Activated naive CD8-positive, alpha-beta T cell treated with anti-CD3 and anti-CD28 coated beads, Interleukin-2, amount 10 ng/mL, durations not matched to agents 7 days and 5 days (primary cell): ENCODE measurements at places on chromosomes 5 and 9. TPM values are rescaled to one million over a fixed set of nuclear protein-coding genes. Genes with fewer than 3 reads are reported as not detected.

GRCh38 chr9:131349881-131350563, 43.9 kb upstream of the PRRC2B start:
- DNase-seq = peak; percentile 90
- peaks cover 4% of the 10 kb centered on the region for H3K27me3 ChIP-seq
- peak overlapping the region; percentile 47 for H3K4me3 ChIP-seq
- no peaks in the 10 kb centered on the region for H3K36me3 ChIP-seq

GRCh38 chr9:84600739-84601138, 68.8 kb upstream of the NTRK2 start:
- H3K4me3 ChIP-seq = no peak overlapping the region
- no peak overlapping the region for H3K27ac ChIP-seq
- no peak for DNase-seq
- no peaks in the 10 kb centered on the region for H3K27me3 ChIP-seq
- H3K36me3 ChIP-seq = no peaks in the 10 kb centered on the region

DNA sequence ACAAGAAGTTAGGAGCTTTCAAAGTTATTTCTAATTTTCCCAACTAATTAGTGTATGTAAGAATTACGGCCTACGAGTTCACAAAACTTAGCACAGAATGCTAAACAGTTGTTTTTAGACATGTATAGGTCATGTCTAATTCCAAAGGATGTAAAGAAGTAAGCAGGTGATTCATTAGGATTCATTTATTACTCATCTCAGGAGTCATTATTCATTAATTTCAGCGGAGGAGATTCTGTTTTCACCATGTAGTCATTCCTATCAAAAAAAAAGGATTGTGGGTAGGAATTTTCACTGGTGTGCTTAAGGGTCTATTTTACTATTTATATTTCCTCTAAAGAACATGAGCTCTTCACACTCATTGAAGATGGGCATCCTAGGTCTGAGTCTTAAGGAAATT, 532.2 kb downstream of the ACTL7B start:
- no peaks in the 10 kb centered on the region for H3K4me1 ChIP-seq
- no peaks in the 10 kb centered on the region for H3K27me3 ChIP-seq
- no peak for DNase-seq
- no peak overlapping the region for H3K27ac ChIP-seq
- no peak overlapping the region for H3K4me3 ChIP-seq

- peak overlapping the region; percentile 26 for H3K4me3 ChIP-seq
- DNase-seq = peak; percentile 76
- H3K4me1 ChIP-seq = peaks cover 49% of the 10 kb centered on the region
- H3K27me3 ChIP-seq = peaks cover 2% of the 10 kb centered on the region
- peak overlapping the region; percentile 73 for H3K27ac ChIP-seq
- H3K36me3 ChIP-seq = peaks cover 11% of the 10 kb centered on the region
Observed at GRCh38 chr9:115013998-115014397, 83.6 kb upstream of the TNFSF8 start.

- no peak overlapping the region for H3K27ac ChIP-seq
- H3K36me3 ChIP-seq = no peaks in the 10 kb centered on the region
- DNase-seq = no peak
Observed at GRCh38 chr5:96297867-96298266, 135.2 kb downstream of the PCSK1 start.

DNA sequence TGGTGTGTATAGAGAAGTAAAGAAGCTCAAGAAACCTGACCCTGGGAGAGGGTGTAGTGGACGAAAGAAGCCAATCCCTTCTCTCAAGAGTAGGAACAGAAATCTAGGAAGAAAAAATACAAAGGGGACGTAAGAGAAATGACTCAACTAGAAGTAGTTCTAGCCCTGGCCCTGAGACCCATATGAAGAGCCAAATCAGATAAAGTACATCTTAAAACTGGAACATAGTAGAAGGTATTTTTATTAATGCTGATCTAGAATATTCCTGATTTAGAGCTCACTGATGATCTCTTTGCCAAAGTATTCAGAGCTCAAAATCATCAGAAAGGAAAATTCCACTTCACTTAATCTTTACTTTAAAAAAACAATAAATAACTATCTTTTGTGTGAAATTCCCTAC, 184.8 kb downstream of the MLLT3 start:
- peaks cover 48% of the 10 kb centered on the region for H3K36me3 ChIP-seq
- H3K27me3 ChIP-seq = no peaks in the 10 kb centered on the region
- no peak overlapping the region for H3K4me3 ChIP-seq
- no peak overlapping the region for H3K27ac ChIP-seq
- DNase-seq = no peak
- H3K4me1 ChIP-seq = peaks cover 32% of the 10 kb centered on the region

DNA sequence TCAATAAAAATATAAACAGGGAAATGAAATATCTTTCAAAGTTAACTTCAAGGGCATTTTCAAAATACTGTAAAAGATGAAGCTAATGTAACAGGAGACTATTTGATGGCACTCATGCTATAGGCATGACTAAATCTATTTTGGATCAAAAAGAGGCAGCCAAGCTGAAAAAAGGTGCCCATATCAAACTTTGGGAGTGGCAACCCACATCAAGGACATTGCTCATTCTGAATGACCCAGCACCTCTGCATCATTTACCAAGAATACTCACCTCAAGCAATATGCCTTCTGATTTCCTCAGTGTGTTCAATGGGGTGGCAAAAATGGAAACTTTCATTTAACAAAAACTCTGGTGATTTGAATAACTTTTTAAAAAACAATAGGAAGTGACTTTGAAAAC, 853.3 kb downstream of the TLE1 start:
- H3K27me3 ChIP-seq = no peaks in the 10 kb centered on the region
- no peak overlapping the region for H3K27ac ChIP-seq
- H3K4me3 ChIP-seq = no peak overlapping the region
- H3K36me3 ChIP-seq = no peaks in the 10 kb centered on the region
- no peak for DNase-seq

DNA sequence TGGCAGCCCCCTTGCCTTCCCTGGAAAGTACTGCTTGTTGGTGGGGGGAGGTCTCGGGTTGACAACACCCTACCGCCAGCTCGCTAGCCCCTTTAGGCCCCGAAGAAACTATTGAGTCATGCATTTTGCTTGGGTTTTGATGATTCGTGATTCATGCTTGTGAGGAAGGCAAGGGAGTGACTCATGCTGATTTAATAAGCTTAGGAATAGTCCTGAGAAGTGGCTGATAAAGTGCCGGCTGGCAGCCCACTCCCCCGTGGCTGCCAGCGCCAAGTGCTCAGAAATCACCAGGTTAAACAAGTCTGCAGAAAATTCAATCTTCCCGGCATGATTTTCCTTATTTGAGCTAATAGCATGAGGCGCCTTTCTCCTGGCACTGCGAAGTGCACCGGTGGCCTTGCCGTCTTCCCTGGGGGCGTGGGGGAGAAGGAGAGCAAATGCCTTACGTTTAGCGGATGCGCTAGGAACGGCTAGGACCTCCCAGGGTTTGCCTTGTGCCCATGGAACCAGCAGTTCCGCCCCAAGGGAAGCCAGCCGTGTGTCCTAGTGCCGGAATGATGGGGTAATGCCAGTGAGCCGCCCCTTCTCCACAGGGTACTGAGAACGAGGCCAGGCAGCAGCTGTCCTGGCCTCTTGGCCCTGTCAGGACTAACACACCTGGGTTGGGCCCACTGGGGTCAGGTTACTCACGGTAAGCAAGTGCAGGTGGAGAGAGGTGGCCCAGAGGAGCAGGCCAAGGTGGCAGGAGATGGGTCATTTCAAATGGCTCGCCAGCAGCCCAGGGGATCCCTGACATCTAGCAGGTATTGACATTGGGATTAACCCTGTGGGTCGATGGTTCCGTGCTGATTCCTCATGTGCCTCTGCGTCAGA, 151.9 kb downstream of the MACROH2A1 start:
- H3K36me3 ChIP-seq = no peaks in the 10 kb centered on the region
- peaks cover 2% of the 10 kb centered on the region for H3K27me3 ChIP-seq
- H3K4me3 ChIP-seq = no peak overlapping the region
- no peak overlapping the region for H3K27ac ChIP-seq
- peaks cover 3% of the 10 kb centered on the region for H3K4me1 ChIP-seq

- H3K4me3 ChIP-seq = peak overlapping the region; percentile 100
- peak overlapping the region; percentile 93 for H3K27ac ChIP-seq
- no peaks in the 10 kb centered on the region for H3K27me3 ChIP-seq
- DNase-seq = no peak
- peaks cover 7% of the 10 kb centered on the region for H3K36me3 ChIP-seq
- peaks cover 29% of the 10 kb centered on the region for H3K4me1 ChIP-seq
Observed at GRCh38 chr5:43313854-43314457, 744 bp upstream of the HMGCS1 start.

The DMGDH gene
- not detected for total RNA-seq

The ADGRD2 gene
- not detected for total RNA-seq
